LNCaP clone FGC (cell line): ENCODE measurements at places on chromosomes 12 and 14.

DNA sequence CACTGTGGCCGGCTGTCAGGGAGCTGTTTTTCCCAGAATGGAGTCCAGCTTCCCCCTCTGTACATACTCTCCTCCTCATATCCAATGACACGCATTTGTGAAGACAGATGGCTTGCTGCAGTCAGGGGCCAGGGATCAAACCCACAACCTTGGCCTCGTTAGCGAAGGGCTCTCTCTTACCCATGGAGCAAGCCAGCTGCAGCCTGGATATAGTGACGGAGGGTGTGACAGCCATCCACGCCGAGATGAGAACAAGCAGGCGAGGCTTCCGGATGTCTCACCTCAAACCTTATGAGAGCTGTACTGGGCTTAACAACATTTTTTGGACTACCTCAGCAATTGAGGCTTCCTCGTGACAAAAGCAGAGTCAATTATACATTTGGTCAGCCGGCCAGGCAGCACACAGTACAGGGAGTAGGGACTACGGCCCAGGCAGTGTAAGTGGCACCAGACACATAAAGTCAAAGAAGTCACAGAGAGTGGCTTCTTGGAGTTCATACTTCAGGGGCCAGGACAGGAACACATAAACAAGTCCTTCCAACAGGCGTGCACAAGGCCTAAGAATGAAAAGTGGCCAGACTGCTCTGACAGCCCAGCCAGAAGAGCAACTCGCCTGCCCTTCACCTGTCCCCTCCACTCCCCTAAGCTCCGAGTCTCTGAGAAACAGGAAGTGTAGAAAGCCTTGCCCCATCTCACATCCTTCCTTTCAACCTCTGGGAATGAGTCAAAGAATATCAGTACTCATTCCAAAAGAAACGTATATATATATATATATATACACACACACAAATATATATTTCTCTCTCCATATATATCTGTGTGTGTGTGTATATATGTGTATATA, 115.1 kb downstream of the TTC7B start:
- DNase-seq: no peak

- no peak for DNase-seq
These were observed 30.7 kb downstream of the NUMB start for GRCh38 chr14:73427516-73428264.

DNA sequence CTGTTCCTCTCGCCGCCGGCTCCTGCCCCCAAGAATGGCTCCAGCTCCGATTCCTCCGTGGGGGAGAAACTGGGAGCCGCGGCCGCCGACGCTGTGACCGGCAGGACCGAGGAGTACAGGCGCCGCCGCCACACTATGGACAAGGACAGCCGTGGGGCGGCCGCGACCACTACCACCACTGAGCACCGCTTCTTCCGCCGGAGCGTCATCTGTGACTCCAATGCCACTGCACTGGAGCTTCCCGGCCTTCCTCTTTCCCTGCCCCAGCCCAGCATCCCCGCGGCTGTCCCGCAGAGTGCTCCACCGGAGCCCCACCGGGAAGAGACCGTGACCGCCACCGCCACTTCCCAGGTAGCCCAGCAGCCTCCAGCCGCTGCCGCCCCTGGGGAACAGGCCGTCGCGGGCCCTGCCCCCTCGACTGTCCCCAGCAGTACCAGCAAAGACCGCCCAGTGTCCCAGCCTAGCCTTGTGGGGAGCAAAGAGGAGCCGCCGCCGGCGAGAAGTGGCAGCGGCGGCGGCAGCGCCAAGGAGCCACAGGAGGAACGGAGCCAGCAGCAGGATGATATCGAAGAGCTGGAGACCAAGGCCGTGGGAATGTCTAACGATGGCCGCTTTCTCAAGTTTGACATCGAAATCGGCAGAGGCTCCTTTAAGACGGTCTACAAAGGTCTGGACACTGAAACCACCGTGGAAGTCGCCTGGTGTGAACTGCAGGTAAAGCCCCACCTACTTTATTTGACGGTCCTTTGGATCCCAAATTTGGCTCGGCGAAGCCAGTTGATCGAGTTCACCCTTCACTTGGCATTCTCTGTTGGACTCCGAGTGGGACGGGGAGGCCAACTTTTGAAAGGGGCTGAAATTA, 1.5 kb downstream of the WNK1 start:
- peak; percentile 59 for DNase-seq

GRCh38 chr12:108115123-108116121, 13.7 kb upstream of the WSCD2 start:
- DNase-seq: no peak

DNA sequence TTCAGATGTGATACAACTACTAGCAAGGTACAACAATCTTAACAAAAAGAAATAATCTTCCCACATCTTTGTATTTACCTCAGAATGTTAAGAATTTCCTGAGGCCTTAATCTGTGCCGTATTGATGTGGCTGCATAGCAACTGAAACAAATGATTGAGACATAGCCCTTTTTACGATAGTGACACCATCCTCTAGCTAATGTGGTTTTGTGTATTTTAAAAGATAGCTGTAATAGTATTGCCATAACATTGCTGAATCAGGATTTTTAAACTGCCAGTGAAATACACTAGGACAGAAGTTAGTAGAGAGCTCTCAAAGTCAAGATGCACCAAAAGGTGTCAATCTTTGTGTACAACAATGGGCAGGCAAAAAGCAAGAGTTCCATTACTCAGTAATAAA, 11.9 kb downstream of the NPAS3 start:
- DNase-seq: no peak

DNA sequence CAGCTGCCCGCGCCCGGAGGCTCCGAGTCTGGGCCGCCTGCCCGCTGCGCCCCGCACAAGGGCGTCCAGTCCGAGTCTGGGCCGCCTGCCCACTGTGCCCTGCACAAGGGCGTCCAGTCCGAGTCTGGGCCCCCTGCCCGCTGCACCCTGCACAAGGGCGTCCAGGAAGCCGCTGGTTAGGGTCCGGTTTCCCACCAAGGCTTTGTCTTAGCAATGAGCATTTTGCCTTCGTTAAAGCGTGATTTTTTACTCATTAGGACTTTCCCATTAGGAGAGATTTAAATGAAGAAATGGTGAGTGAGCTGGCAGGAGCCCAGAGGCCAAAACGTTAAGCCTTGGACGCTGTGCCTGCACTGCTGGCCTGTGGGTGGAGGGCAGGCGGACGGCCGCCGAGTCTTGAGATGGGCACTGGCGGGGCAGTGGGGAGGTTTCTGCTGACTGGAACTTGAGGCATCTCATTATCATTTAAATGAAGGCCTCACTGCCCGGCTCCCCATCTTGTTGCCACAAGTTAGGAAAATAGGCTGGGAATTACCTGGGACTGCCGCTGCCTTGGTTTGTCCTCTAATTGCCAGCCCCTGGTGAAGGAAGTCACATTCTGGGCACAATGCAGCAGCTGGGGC, 36.0 kb downstream of the FBRSL1 start:
- no peak for DNase-seq

DNA sequence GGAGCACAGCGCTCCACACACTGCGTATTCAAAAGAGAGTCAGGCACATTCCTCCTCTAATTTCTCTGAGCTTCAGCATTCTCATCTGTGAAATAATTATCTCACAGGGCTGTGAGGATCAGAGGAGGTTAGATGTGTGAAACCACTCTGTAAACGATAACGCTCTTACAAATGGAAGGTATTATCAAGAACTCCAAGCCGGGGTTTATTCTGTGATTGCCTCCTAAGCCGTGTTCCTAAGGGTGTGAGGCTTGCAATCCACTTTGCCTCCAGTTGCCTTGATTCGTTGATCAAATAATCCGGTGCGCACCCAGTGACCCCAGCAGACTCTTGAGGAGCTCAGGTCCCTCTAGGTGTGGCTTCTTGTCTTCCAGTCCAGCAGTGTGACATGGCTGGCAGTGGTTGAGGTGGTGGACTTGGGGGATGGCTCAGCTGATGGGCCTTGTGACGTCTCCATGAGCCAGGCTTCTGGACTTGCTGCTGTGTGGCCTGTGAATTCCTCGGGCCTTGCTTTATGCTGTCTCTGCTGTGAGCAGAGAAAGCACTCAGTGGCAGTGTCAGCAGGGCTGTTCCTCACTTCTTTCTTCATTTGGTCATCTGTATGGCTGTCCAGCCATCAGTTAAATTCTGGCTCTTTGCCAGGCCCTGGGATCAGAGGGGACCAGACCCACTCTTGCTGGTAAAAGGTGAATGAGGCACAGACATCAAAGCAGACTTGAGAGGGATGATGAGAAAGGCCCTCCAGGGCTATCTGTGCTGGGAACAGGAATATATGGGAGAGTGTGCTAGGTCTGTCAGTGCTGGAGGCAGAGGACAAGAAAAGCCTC, 71.0 kb downstream of the SLC25A47 start:
- no peak for DNase-seq

- DNase-seq: no peak
These were observed 13.3 kb downstream of the PPP2R5C start for GRCh38 chr14:101774814-101775213.

GRCh38 chr14:70186900-70187451, 1.8 kb downstream of the SLC8A3 start:
- DNase-seq: no peak

DNA sequence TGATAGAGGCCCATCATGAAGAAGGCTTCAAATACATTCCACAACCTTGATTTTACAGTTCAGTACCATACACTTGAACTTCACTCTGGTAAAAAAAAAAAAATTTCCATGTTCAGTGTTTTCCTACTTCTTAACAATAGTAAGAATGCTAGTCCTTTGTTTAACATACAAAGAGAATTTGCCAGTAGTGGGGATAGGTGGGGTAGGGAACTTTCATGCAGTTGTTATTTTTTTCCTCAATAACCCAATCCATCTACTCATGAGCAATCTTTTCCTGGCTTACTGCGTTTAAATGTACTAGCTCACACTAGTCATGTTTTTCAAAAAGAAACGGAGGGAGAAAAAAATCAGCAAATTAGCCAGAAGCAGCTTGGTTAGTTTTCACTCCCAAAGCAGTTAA, 206.1 kb downstream of the PRKD1 start:
- DNase-seq: no peak

- no peak for DNase-seq
These were observed 92.1 kb upstream of the OTX2 start for GRCh38 chr14:56902385-56902784.

DNA sequence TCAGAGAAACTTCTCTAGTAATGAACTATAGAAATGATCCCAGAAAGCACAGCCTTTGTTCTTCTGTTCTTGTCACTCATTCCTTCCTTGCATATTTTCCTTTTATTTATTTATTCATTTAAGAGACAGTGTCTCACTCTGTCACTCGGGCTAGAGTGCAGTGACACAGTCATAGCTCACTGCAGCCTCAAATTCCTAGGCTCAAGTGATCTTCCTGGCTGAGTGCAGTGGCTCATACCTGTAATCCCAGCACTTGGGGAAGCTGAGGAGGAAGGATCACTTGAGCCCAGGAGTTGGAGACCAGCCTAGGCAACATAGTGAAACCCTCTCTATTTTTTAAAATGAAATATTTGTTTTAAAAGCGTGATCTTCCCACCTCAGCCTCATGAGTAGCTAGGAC, 11.5 kb downstream of the TECPR2 start:
- DNase-seq: no peak

- no peak for DNase-seq
These were observed 89.6 kb downstream of the SCARB1 start for GRCh38 chr12:124774054-124774461.

DNA sequence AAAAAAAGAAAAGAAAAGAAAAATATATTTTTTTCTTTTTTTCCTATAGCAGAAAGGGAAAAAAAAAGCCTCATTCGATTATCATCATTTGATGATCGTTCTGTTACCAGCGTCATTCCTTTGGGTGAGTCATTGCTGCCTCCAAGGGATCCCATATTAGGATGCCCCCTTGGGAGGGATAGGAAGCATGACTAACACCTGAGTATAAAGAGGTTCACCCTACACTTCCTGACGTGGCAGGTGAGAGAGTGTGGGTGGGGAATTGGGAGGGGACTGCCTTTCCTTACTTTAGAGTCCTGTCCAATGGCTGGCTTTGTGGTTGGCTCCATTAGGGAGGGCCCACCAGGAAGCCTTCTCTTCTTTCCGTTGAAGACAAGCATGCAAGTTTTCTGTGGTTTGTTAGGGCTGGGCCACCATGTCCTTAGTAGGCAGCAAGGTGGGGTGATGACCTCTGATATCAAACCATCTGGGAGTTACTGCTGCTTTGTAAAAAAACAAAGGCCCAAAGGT, 56.1 kb upstream of the FUT8 start:
- DNase-seq: no peak

- DNase-seq: no peak
These were observed 13.6 kb upstream of the TPCN1 start for GRCh38 chr12:113207613-113208040.

DNA sequence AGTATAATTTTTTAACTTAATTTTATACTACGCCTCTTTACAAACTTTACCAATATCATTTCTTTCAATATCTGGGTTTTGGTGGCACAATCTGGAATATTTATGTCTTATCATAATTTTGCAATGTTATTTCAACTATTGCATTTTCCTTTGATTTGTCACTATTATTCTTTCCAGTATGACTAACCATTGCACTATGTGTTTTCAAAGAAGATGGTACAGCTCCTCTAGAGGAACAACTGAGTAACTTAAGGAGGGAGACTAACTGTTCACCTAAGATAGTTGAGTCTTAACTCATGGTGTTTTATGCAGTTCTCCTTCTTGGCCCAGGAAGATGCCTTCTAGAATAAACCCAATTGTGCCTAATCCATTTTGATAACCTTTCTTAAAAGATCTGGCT, 60.5 kb upstream of the KIF21A start:
- no peak for DNase-seq

DNA sequence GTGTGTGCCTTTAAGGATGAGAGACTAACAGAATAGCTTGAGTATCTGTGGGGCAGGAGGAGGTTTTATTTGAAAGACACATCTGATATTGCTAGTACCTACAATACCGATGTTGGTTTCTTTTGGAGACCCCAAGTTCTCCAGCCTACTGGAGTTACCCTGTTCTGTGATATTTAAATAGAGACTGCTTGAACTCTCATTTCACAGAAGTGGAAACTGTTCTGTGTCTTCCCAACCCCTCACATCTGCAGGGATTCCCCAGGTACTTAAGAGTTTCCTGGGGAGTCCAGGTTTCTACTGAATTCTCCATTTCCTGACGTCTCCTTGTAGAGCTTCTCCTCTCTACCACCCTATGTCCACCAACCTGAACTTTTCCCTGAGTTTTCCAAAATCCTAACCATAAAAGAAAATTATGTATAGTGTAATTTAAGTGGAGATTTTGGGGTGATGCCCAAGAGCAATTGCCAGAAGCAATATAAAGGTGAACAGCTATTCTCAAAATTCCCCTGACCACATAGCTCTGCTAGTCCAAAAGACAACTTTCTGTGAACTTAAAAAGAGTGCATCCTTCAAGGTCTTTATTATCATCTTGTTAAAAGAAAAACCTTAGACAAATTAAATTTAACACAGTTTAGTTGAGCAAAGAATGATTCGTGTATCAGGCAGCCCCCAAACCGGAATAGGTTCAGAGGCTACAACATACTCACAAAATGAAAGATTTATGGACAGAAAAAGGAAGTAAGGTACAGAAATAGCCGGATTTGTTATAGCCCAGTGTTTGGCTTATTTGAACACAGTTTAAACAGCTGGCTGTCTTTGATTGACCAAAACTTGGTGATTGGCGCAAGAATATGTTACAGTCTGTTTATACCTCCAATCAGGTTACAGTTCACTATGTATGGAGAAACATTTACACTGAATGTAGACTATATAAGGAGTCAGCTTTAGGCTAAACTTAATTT, 373.4 kb downstream of the NUAK1 start:
- no peak for DNase-seq
